Fibroblast of skin of left biceps (primary cell): ENCODE measurements at places on chromosomes 12 and 14.

- no peak for DNase-seq
Observed at GRCh38 chr14:37583358-37584210, 11.5 kb downstream of the FOXA1 start.

GRCh38 chr14:66046591-66046990 lies 439.6 kb upstream of the CCDC196 start:
- no peak for DNase-seq

DNA sequence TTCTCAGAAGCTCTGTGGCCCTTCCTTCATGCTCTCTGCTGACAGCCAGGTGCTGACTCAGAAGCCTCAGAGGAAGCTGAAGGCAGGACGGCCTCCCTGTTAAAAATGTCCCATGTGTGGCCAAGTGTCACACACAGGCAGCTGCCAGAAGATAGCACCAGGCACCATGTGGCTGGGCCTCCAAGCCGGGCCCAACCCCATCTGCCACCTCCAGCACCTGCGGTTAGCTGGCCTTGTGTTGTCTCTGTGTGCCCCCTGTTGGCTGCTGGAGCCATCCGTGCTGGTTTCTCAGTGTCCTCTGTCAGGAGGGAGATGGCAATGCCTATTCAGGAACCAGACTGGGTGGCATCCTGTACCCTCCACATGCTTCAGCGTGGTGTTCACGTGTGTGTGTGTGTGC lies 63.2 kb downstream of the TSPAN11 start:
- no peak for DNase-seq

DNA sequence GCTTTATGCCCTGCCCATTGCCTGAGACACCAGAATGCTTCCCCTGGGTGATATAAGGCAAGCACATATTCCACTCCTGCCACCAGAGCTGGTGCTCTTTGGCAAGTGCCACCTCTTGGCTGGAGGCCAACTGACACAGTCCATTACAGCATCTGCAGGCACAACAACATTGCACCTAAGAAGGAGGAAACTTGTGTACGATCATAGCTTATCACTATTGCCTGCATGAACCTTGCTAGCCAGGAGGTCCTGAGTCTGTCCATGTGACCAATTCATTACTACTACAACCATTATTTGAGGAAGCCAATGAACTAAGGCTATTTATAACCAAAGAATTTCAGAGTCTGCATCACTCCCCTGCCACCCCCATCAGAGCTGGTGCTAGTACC lies 119.8 kb upstream of the SCAF11 start:
- DNase-seq: no peak

DNA sequence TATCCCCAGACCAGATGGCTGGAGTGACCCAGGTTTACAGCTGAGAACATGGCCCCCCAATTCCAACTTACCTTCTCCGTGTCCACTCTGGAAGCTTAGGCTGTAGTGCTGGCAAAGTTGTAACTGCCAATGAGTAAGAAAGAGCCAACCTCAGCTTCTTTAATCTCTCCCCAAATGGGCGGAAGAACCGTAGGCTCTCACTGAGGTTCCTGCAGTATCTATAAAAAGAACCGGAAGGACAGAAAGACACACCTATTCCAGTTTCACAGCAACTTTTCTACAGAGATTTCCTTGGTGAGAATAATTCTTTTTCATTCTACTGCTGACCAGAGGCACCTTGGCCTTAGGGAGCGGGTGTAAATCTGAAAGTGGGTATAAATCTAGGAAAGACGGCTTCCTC lies at the start of gene GPRC5D:
Gene GPRC5D, minus strand, starts transcription at position 135 of the 400 bp plus-strand sequence. CDS start 1,786 bp downstream, outside the sequence.
- no peak for DNase-seq

DNA sequence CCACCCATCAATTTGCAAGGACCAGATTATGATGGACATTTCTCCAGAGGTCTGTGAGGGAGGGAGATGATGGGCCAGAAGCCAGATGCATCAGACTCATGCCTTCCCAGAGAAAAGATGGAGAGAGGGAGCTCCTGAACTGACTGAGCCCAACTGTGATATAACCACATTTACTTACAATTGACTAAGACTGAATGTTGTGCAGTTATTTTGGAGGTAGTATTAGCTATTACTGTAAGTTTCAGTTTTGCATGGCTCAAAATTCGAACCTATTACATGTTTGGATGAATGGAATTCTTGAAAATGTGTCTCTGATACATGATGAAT lies 211.1 kb upstream of the SFSWAP start:
- no peak for DNase-seq

DNA sequence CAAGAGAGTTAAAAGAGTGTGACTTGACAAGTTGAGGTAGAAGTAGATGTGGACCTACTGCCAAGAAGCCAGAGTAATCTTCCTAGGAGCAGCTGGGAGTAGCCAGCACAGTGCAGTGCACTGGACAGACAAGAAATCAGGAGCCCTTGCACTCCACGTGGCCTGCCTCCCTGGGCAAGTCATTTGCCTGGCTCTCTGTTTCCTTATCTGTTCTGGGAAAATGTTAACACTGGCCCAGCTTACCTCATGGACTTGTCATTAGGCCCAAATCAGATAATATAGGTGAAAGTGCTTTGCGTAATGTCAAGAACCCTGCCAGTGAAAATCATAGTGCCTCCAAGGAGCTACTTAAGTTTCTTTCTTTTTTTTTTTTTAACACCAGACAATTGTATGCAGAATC lies 19.2 kb downstream of the SLC7A8 start:
- DNase-seq: no peak

- no peak for DNase-seq
Observed at GRCh38 chr14:25520821-25521220, 470.9 kb upstream of the STXBP6 start.

DNA sequence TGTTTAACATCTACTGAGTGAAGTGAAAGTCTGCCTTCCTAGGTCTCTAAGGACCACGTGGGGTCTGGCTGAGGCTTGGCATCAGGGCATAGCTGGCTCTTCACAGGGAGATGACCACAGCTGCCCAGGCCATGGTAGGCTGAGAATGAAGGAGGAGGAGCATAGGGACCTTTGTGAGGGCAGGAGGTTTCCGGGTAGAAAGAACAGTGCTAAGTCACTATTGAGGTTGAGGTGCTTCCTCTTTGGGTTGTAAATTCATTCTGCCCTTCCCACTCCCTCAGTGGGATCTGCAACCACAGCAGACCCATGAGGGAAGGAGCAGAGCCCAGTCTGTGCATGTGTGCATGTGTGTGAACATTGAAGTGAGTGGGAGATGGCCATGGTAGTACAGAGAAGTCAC lies 909.6 kb downstream of the VRK1 start:
- DNase-seq: no peak

DNA sequence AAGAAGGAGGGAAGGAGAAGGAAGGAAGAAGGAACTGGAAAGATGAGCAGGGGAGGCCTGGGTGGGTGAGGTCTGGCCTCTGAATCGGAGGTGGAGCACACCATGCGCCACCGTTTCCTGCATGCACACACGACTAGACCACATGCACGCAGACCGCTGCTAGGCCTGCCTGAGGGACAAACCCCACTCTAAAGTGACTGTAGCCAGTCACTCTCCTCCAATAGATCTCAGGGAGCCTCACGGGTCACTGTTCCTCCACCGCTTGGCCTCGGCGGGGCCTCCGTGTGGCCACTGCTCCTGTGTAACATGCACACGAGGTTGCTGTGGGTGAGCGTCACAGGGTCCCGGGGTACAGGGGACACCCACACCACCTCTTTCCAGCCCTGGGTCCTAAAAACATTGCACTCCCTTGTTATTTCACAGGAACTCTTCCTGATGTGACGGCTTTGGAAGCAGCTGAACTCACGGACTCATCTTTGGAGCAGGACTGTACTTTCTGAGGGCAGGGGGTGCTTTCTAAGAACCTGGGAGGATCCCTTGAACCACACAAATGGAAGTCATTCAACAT lies 17.6 kb upstream of the CEBPE start:
- DNase-seq: no peak

GRCh38 chr14:96105926-96106441 lies 66.8 kb downstream of the C14orf132 start:
- no peak for DNase-seq

DNA sequence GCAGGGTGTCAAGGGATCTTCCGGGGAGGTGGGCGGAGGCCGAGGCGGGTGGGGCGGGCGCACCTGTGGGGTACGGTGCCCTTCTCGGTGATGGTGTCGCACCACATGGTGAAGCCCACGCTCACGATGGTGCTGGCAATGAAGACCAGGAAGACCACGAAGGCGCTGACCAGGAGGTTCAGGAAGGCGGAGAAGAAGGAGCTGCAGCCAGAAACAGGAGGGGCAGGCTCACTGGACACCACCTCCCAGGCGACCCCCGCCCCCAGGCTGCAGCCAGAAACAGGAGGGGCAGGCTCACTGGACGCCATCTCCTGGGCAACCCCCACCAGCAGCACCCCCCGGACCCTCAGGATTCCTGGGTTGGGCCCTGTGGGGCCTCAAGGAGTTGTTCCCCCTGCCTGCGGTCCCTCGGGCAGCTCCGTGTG lies 7.6 kb downstream of the TMEM179 start:
- no peak for DNase-seq

- DNase-seq: no peak
Observed at GRCh38 chr12:107369679-107370078, 276.3 kb upstream of the CRY1 start.

DNA sequence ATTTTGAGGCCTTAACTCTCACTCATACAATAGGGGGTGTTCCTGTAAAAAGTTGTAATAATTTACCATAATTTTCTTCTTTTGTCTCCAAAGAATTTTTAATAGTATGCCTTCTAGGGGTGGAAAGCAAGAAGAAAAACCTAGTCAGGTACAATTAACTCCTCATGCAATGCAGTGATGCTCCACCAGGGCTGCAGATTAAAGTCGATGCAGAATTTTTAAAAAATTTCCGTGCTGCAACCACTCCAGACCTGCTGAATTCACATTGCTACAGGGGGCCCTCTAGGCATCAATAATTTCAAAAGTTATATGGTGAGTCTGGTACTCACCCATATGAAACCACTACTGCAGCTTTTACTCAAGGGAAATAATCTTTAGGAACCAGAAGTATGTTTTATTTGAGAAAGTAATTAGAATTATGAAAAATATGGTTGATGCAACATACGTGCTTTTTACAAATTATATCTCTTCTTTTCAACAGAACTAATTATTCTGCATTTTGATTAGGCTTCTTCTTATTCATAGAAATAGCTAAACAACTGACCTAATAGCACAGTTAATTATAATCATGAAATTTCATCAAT lies 353.2 kb downstream of the BCAT1 start:
- DNase-seq: no peak
